ENCODE measurements at places on chromosomes 6 and 20. TPM values are rescaled to one million over a fixed set of nuclear protein-coding genes. Genes with fewer than 3 reads are reported as not detected.
A peak's percentile ranks its signal among the peaks of the same experiment; 100 is the strongest.

DNA sequence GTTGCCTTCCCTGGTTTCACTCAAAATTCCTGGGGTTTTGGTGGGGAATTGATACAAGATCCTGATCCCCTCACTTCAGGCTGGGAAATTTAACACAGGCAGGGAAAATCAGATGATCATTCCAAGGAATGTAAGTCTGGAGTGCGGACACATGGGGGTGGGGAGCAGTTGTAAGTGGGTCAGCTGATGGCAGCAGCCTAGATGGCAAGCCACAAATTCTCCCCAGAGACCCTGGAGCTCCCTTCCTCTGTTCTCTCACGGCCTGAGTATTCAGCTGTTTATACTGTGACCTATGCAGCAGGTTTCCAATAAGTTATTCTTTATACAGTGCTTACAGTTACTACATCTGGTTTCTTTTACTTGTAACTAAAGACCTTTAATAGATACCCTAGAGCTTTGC is 144.9 kb downstream of the SH3BGRL2 start:
- no peak for DNase-seq

DNA sequence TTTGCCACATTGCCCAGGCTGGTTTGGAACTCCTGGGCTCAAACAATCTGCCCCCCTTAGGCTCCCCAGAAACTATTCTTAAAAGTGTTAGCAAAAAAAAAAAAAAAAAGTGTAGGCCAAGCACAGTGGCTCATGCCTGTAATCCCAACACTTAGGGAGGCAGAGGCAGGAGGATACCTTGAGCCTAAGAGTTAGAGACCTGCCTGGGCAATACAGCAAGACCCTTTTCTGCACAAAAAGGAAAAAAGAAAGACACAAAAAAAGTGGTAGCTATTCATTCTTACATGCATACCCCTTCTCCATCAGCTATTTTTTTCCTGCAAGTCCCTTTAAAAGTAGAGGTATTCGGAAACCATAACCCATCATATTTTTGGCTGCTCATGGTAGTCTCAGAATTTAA is 3.2 kb upstream of the SRPK1 start:
- no peak for DNase-seq

DNA sequence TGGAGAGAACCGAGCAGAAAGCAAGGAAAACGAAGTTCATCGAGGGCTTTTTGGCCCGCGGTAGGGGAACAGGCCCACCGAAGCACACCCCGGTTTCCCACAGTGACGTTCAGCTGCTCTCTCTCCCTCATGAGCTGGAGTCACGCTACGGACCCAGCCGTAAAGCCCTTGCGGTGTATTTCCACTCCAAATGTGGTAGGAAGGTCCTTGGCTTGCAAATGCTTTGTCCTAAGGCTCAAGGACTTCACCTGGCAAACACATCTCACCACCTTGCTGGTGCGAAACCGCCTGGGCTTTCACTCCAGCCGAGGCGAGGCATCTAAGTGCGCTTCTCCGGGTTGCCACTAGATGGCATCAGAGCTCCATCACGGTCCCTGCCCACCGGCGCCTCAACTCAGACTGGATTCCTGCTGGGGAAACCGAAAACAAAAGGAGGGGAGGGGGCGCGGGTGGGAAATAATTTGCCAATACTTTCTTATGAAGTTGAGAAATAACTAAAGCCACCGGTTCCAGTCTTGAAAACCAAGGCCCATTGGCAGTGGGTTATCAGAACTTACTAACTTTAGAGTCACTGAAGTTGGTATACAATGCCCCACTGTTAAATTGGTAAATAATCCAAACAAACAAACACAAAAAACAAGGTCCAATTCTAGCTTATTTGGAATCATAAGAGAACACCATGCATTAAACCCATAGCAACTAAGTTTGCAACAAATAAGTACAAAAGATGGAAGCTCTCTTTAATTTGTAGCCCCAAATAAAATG is 13.4 kb upstream of the FOXC1 start:
- peak; percentile 67 for DNase-seq

OXT gene
- total RNA-seq: not detected

RPRD1B gene
- total RNA-seq: 29.3 TPM

SYCP2L gene
- not detected for total RNA-seq

GATA5 gene
- not detected for total RNA-seq

LAMP5 gene
- not detected for total RNA-seq

SLC17A2 gene
- total RNA-seq: not detected

MAP7 gene
- 0.67 TPM for total RNA-seq

SRMS gene
- not detected for total RNA-seq

Measured in activated CD8-positive, alpha-beta T cell treated with anti-CD3 and anti-CD28 coated beads for 36 hours (primary cell).